Muscle of leg (tissue), 16 donors: ENCODE measurements at places on chromosomes 12 and 14.

GRCh38 chr14:103339561-103339960, 5.5 kb downstream of the EIF5 start:
- DNase-seq, result no peak

GRCh38 chr14:45227566-45227965, 25.4 kb downstream of the MIS18BP1 start:
- no peak for DNase-seq

GRCh38 chr12:27208414-27208750, 35.7 kb upstream of the STK38L start:
- DNase-seq, result no peak

- DNase-seq, result no peak
Observed at GRCh38 chr12:47095446-47096236, 15.9 kb upstream of the AMIGO2 start.

- DNase-seq, result no peak
Observed at GRCh38 chr12:20963762-20964161, 153.3 kb downstream of the SLCO1B3 start.

DNA sequence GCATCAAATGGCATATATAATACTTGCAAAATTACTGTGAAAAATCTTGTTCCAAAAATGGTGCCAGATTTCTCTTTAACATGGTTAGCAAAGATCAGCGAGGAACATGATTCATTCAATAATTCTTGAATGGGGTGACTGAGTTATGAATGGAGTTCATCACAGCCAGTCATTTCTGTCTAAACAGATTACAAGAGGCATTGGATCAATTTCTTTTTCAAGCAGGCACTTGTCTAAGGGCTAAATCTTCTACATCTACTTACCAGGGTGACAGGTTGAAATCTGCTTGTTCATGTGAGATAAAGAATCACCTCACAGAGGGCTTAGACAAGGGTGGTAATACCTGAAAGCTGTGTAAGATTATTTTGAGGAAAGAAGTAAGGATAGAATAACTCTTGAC, 247.7 kb downstream of the ATP23 start:
- DNase-seq, result no peak
